ENCODE measurements at places on chromosomes 16 and 17.

GRCh38 chr17:4342535-4342934 is 23.9 kb downstream of the UBE2G1 start:
- no peak for DNase-seq

GRCh38 chr16:1775846-1776671 is 3.1 kb upstream of the MRPS34 start:
- no peak for DNase-seq

DNA sequence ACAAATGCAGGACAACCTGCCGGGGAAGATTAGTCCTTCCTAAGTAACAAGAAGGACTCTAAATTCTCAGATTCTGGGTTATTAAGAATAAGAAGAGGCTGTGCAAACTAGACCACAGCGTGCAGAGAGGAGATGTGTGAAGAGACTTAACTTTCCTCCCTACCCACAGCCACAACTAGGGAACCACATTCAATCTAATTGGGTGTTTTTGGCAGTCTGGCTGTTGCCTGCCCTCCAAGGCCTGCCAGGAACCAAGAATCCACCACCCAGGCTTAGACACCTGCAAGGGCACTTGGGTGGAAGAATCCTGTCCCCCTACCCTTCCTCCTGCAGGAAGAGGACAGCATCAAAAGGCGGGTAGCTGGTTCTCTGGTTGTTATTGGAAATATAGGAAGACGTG is 202.0 kb downstream of the PARN start:
- DNase-seq = no peak

DNA sequence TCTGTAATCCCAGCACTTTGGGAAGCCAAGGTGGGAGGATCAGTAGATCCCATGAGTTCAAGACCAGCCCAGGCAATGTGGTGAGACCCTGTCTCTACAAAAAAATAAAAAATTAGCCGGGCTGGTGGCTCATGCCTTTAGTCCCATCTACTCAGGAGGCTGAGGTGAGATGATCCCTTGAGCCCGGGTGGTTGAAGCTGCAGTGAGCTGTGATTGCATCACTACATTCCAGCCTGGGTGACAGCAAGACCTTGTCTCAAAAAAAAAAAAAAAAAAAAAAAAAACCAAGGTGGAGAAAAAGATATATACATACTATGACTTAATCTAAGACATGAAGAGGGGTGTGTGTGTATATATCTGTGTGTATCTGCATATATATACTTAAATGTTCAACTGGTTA is 26.7 kb downstream of the BBS2 start:
- DNase-seq = no peak

- DNase-seq = no peak
These were observed 23.3 kb upstream of the CA10 start for GRCh38 chr17:52181782-52182181.

DNA sequence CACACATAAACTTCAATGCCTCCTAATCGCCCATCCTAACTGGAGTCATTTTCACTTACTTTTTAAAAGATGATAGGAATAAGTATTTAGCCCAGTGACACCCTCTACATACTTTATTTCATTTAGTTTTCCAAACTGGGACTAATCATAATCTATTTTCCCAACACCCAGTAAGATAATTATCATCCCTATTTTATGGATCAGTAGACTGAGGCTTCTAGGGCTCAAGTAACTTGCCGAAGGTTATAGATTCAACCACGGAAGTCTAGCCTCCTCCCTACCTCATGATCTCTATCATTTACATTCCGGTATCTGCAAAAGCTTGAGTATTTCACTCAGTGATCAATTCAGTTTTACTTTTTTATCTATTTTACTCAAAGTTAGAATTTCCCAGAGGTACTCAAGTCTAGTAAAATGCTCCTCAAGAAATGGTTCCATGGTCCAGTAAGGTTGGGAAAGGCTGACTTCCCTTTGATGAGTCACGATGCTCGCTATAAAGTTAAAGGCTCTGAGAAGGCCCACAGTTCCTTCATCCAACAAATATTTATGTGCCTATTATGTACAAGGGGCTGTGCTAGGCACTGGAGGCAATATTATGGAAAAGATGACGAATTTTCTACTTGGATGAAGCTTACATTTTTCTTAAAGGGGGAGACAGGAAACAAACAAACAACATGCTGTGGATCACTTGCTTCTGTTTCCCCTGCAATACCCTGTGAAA is 75.1 kb downstream of the TOX3 start:
- DNase-seq = no peak

DNA sequence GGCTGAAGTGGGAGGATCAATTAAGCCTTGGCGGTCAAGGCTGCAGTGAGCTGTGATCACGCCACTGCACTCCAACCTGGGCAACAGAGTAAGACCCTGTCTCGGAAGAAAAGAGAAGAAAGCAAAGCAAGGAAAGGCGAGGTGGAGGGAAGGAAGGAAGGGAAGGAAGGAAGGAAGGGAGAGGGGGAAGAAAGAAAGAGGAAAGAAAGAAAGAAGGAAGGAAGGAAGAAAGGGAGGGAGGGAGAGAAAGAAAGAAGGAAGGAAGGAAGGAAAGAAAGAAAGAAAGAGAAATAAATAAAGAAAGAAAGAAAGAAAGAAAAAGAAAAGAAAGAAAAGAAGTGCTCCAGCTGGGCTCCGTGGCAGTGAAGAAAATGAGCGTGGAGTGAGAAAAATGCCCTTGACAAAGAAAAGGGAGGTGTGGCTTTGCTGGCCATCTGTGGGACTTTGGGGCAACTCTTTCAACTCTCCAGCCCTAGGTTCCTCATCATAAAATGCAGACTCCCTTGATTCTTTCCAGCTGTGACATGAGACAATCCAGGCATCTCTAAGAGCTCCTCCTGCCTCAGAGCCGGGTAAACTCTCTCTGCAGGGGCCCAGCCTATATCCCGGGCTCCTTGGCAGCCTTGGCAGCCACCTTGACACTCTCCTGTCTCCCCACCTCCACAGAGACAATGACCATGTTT is 2.4 kb downstream of the GSDMA start:
- DNase-seq = no peak

GRCh38 chr17:34920676-34921075 is 40.6 kb downstream of the CCT6B start:
- no peak for DNase-seq

DNA sequence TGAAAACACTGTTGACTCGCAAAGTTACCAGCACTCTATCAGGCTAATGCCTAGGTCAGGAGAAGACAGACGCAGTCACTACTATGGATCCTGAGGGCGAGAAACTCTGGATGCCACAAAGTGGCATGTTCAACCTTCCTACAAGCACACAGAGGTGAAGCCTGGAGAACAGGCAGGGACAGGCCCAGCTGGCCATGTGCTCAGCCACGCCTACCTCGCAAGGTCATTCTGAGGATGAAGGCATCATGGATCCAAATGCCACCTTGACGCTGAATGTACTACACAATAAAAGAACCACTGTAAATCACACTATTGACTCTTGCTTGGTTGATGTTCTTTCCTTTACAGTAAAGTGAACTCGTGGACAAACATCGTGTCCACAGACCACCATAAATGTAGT is 85.8 kb downstream of the ANKRD11 start:
- no peak for DNase-seq

GRCh38 chr17:66276328-66276937 is 26.0 kb upstream of the PRKCA start:
- no peak for DNase-seq

DNA sequence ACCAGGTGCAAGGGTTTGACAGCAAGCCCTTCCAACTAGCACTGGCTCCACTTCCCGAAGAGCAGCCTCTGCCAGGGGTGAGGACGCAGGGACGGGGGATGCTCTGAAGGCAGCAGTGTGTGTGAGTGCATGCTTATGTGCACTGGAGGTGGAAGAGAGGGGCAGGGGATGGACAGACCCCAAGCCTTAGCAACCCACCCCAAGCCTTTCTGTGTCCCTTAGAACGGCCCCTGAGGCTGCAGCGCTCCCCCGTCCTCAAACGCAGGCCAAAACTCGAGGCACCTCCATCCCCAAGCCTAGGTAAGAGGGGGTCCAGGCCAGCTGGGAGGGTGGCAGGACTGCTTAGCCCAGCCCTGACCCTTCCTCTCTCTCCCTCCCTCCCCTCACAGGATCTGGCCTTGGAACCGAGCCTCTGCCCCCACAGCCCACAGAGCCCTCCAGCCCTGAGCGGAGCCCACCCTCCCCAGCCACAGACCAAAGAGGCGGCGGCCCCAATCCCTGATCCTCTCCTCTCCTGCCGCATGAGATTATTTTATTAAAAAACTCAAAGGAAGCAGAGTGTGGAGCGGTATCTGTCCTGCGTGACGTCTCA is 2.9 kb downstream of the ACD start:
- no peak for DNase-seq

- DNase-seq = peak; percentile 97
These were observed 15.8 kb downstream of the ZNF213 start for GRCh38 chr16:3150346-3151218.

GRCh38 chr17:2853283-2854142 is 57.3 kb downstream of the RAP1GAP2 start:
- DNase-seq = peak; percentile 60

GRCh38 chr16:71648921-71649320 is 22.9 kb downstream of the MARVELD3 start:
- no peak for DNase-seq

- no peak for DNase-seq
These were observed 142.9 kb upstream of the NUDT7 start for GRCh38 chr16:77579351-77579891.

GRCh38 chr16:27717726-27718125 is 167.8 kb downstream of the KATNIP start:
- DNase-seq = no peak

GRCh38 chr16:29760567-29761279 is 14.9 kb upstream of the C16orf54 start:
- no peak for DNase-seq

GRCh38 chr17:64780096-64781013 is 118.2 kb upstream of the SMURF2 start:
- peak; percentile 97 for DNase-seq

DNA sequence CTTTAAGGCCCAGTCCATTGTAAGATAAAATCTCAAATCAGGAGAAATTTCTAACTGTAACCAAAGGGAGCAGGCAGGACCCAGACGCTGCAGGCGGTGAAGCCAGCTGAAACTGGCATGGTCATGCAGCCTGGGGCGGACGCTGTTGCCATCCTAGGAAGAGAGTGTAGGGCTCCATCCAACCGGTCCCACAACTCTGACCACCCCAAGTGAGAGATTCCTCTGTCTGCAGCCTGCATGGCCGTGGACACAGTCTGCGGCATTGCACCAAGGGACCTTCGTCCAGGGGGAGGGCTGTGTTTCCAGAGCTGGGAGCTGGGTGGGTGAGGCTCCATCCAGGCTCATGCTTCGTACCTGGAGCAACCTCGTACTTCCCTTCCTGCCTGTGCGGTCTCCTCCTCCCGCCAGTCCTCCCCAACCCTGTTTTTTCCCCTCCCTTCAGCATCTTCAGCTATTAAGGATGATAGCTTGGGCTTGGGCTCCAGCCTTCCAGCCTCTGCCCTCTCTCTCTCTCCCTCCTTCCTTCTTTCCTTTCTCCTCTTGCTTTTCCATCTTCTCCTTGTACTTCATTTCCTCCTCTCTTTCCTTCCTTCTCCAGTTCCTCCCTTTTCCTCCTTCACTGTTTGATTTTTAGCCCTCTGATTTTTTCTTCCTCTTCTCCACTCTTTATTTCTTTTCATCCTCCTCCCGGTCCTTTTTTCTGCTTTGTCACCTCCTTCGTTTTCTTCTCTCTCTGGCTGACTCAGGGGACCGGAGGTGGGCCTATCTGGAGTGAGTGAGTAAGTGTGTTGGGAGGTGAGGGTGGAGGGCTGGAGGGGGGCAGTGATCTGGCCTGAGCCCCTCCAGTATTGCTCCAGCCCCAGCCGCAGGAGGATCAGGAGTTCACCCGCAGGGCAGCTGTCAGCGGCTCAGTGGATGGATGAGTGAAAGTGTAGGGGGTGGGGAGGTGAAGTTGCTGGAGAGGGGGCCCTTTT is 17.0 kb upstream of the LHX1 start:
- peak; percentile 53 for DNase-seq

DNA sequence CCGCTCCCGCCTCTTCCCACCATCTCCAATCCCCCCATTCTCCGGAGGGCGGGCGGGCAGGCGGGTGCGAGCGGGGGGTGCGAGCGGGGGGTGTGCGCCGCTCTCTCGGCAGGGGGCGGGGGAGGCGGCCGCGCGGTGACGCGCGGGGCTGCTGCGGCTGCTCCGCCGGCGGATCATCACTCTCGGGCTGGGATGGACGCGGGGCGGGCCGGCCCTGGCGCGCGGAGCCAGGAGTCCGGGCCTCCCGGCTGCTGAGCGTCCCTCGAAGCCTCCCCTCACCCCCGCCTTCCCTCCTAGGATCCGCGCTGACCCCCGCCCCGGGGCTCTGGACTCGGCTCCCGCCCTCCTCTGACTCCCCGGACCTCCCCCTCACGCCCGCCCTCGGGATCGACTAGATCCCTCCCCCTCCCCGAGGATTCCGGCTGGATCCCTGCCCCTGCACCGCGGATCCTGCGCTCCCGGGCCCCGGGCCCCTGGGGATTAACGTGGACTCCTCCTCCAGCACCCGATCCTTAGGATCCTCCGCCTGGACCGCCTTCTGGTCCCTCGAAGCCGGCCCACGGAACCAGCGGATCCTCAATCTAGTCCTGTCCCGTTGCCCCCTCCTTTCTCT is 946 bp upstream of the TMEM256 start:
- peak; percentile 69 for DNase-seq

GRCh38 chr17:63458478-63458877 is 12.4 kb upstream of the CYB561 start:
- no peak for DNase-seq

DNA sequence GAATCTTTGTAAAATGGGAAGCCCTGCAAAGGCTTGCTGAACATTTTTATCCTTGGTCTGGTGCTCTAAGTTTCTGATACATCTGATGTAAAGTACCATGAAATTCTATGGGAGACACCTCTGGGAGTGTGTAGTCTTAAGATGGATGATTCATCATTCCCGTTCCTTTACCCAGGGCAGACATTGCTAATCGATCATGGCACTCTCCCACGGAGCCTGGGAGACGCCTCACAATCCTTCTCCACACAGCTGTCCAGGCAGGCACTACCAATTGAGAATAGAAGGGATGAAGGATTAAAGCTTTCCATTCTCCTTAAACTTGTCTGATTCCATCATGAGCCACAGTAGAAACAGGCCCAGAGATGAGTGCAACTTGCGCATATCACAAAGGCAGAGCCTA is 144.8 kb downstream of the GSG1L start:
- DNase-seq = no peak

GRCh38 chr16:77273-77806 is 685 bp upstream of the MPG start:
- peak; percentile 71 for DNase-seq

Data from H9 (cell line).